ENCODE measurements at places on chromosomes 1 and 21.

DNA sequence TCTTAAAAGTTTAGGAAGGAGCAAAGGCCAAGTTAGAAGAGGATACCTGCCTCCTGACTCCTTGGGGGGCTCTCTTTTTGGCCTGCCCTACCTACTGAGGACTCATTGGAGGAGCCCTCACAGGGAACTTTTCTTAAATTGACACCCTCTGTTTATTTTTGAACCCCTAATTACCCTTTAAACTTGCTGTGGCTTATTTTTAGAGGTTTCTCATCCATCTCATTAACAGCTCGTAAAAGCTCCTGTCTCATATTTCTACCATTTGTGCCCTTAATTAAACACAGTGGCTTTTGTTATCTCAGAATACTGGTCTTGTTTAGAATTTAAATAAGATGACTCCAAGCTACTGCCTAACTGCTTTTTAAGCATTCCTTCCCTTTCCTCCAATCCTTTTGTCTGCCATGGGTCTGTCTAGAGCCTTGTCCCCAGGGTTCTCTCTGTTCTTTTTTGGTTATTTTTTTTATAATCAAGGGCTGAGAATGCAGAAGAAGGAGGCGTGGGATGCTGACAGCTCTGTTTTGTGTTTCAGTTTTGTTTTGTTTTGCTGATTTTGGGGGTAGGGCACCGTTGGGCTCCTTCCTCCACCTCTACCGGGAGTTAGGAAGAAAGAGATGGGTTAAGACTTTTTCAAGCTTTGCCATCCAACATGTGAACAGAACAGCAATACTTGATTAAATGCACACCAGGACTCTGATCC is 78.0 kb downstream of the SYT6 start:
- DNase-seq = peak; percentile 23
- H3K27ac ChIP-seq = no peak overlapping the region
- no peaks in the 10 kb centered on the region for H3K27me3 ChIP-seq
- H3K36me3 ChIP-seq = no peaks in the 10 kb centered on the region

- H3K4me3 ChIP-seq = no peak overlapping the region
- H3K4me1 ChIP-seq = peaks cover 6% of the 10 kb centered on the region
- DNase-seq = no peak
- H3K36me3 ChIP-seq = no peaks in the 10 kb centered on the region
These were observed 5.9 kb downstream of the SELENON start for GRCh38 chr1:25805863-25806225.

DNA sequence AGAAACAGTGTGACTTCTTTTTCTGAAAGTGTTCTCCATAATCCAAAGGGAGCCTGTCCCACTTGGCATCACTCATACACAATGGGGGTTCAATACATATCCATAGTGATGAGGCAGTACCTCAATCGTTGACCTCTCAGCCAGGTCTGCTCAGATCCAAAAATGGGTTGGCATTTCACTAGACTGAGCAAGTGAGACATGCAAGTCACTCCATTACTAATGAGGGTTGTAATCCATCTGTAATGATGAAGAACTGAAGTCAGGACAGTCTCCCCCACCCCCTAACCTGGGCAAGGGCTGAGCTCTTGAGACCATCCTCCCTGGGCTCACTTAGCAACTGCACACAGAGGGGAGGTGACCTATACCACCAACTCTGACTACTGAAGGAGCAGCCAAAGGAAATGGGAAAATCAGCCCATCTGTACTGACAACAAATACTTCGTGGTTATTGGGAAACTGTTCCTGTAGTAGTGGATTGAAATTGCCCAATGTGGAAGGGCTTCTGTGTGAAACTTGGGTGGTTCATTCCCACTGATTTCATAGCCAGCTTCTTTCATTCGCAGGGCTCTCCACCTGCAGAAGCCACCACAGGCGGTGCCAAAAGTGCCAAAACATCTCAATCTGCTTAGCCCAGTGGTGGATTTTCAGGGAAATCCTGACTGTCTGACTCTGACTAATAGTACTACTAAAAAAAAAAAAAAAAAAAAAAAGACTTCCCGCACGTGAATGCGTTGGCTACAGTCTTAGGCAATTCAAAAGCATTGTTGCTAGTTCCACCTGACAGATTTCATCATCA is 5.0 kb downstream of the NGF start:
- no peaks in the 10 kb centered on the region for H3K36me3 ChIP-seq
- H3K4me3 ChIP-seq = no peak overlapping the region
- H3K4me1 ChIP-seq = no peaks in the 10 kb centered on the region
- no peaks in the 10 kb centered on the region for H3K27me3 ChIP-seq
- DNase-seq = no peak
- H3K27ac ChIP-seq = peak overlapping the region; percentile 20

GRCh38 chr21:15498455-15498854 is 231.3 kb upstream of the USP25 start:
- H3K4me3 ChIP-seq = no peak overlapping the region
- H3K4me1 ChIP-seq = no peaks in the 10 kb centered on the region

DNA sequence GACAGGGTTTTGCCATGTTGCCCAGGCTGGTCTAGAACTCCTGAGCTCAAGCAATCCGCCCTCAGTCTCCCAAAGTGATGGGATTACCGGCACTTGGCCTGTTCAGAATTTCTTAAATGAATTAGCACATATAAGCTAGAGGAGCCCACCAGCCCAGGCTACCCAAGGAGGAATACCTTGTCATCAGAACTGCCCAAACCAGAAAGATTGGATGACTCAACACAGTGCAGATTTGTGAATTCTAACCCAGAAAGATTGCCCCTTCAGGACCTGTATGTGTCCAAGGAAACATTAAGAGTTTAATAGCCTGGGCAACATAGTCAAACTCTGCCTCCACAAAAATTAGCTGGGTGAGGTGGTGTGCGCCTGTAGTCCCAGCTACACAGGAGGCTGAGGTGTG is 14.0 kb upstream of the LIN9 start:
- H3K27ac ChIP-seq = no peak overlapping the region
- no peaks in the 10 kb centered on the region for H3K36me3 ChIP-seq
- no peak for DNase-seq
- no peaks in the 10 kb centered on the region for H3K4me1 ChIP-seq
- H3K4me3 ChIP-seq = no peak overlapping the region

DNA sequence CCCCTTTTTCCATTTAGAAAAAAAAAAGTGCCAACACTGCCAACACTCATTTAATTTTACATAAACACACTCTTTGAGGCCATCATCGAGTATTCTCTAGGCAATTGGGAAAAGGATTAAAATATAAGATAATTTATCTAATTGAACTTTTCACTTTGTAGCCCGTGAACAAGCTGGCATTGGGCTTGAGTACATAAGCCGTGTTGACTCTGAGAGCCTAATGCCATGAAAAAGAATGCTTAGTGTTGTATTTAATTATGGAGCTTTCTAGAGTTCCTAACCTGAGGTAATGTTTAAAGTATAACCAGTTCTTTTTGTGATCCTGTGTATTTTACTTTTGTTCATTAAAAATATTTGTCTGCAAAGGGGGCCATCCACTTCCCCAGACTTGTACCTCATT is 193.8 kb downstream of the LYPLAL1 start:
- H3K4me3 ChIP-seq = no peak overlapping the region
- H3K36me3 ChIP-seq = no peaks in the 10 kb centered on the region
- no peak overlapping the region for H3K27ac ChIP-seq

DNA sequence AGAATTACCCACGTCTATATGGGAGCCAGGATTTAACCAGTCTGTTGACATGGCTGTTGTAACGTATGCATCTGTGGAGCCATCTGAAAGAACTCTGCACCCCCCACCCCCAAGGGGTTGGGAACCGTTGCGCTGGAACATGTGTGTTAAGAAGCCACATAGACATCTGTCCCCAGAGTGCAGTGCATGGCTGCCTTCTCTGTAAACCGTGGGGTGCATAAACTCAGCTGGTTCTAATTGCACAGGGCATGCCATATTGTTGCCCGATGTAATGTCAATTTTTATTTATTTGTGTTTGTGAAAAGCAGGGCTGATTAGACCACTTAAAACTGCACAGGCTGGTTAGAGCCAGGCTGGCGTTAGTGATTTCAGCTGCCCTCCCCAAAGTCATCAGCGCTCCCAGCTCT is 70.1 kb upstream of the ROR1 start:
- H3K36me3 ChIP-seq = no peaks in the 10 kb centered on the region
- H3K4me1 ChIP-seq = no peaks in the 10 kb centered on the region

DNA sequence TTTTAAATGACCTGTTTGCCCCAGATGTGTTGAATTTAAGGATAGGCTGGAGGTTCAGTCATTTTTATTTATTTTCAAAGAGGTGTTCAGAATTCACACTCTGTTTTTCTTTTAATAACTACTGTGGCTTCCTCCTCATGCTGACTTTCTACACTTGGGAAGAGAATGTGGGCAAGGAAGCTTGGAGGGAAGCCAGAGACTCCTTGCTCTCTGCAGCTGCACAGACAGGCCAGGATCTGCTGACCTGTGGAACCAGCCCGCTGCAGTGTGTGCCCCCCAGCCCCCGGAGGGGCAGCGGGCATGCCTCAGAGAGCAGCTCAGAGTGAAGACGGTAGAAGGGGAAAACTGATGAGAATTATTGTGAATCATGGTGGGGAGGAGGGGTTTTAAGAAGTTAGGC is 16.9 kb downstream of the MGST3 start:
- H3K4me3 ChIP-seq = no peak overlapping the region
- H3K36me3 ChIP-seq = peaks cover 3% of the 10 kb centered on the region
- H3K27me3 ChIP-seq = no peaks in the 10 kb centered on the region
- peak overlapping the region; percentile 63 for H3K27ac ChIP-seq
- DNase-seq = peak; percentile 12

- H3K4me1 ChIP-seq = peaks cover 27% of the 10 kb centered on the region
- peak; percentile 51 for DNase-seq
- no peaks in the 10 kb centered on the region for H3K36me3 ChIP-seq
- no peak overlapping the region for H3K27ac ChIP-seq
These were observed 159.5 kb downstream of the SLC45A1 start for GRCh38 chr1:8477166-8477982.

DNA sequence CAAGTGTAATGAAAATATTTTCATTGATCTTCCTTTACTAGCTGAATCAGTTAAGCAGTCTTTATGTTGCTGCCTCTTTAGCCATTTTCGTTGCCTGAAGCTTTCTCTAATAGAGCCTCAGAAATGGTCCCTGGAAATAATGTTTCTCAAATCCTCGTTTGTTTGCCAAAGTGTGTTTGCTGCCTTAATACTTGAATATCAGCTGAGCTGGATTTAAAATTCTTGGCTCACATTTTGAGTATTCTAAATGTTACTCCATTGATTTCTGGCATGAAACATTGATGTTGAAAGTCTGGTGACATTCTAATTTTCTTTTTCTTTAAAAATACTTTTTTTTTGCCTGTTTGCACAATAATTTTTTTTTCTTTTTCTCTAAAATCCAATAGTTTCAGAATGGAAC is 84.6 kb upstream of the SERBP1 start:
- no peaks in the 10 kb centered on the region for H3K36me3 ChIP-seq
- no peaks in the 10 kb centered on the region for H3K27me3 ChIP-seq
- no peaks in the 10 kb centered on the region for H3K4me1 ChIP-seq
- DNase-seq = no peak

- DNase-seq = no peak
- no peaks in the 10 kb centered on the region for H3K27me3 ChIP-seq
- H3K4me3 ChIP-seq = no peak overlapping the region
- no peak overlapping the region for H3K27ac ChIP-seq
- H3K4me1 ChIP-seq = peaks cover 2% of the 10 kb centered on the region
These were observed 222.7 kb upstream of the GJB5 start for GRCh38 chr1:34532113-34532512.

DNA sequence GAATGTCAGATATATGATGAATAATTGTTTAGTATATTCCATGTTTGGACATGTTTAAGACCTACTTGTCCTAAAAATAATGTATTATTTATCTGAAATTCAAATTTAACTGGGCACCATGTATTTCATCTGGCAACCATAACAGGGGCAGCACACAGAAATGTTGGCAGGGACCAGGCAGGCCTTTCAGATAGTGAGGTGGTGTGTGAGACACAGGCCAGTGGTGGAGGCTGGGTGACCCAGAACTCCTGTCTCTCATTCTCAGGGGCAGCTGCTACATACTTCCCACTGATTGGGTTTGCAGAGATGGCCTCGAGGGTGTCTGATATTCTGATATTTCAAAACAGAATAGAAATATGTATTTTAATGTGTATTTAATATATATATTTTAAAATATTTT is 1.3 kb upstream of the FASLG start:
- no peaks in the 10 kb centered on the region for H3K27me3 ChIP-seq
- H3K27ac ChIP-seq = no peak overlapping the region
- H3K4me3 ChIP-seq = no peak overlapping the region
- no peak for DNase-seq
- no peaks in the 10 kb centered on the region for H3K36me3 ChIP-seq
- H3K4me1 ChIP-seq = no peaks in the 10 kb centered on the region

GRCh38 chr1:33176362-33176850 is 5.4 kb downstream of the TRIM62 start:
- H3K4me1 ChIP-seq = no peaks in the 10 kb centered on the region
- H3K27me3 ChIP-seq = no peaks in the 10 kb centered on the region

DNA sequence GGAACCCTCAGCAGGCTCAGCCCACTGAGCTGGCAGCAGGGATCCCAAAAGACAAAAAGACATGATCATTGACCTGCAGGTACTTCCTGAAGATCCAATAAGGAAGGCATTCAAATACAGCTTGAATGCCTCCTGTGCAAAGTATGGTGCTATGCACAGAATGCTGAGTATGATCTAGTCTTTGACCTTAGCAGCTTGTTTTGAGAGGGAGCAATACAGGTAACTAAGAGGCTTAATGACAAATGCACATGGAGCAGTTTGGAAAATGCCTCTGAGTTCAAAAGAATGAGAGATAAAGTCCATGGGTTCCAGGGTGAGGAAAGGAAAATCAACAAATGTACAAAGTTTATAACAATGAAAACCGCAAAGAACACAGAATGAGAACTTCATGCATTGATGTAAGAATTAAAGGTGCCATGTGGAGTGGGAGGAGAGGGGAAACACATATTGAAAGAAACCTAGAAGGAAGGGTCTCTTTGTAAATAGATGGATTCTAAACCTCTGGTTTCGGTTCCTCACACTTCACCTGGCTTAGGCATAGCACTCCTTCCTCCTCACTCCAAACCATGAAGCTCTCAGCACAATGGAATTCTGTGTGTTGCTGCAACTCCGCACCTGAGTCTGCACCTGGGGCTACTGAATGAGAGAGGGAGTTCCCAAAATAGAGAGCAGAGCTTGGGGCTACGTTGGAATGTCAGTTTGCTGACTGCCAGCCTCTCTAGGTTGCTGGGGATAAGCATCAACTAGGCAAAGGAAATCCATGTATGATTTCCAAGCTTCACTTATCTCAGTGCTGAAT is 77.6 kb downstream of the PLXNA2 start:
- H3K27me3 ChIP-seq = no peaks in the 10 kb centered on the region
- H3K4me1 ChIP-seq = peaks cover 9% of the 10 kb centered on the region
- H3K4me3 ChIP-seq = no peak overlapping the region
- DNase-seq = peak; percentile 21
- H3K36me3 ChIP-seq = no peaks in the 10 kb centered on the region

DNA sequence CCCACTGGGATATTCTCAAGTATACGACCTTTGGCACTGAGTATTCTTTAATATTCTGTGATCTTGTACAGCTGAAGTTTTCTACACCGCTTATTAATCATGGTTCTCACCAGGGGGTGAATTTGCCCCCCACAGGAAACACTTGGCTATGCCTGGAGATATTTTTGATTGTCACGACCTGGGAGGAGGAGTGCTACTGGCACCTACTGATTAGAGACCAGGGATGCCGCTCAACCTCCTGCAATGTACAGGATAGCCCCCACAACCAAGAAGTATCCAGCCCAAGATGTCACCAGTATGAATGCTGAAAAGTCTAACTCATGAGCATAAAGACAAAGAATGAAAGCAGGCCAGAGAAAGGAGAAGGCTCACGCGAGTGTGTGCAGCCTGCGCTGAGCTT is 13.7 kb downstream of the REG4 start:
- H3K27me3 ChIP-seq = no peaks in the 10 kb centered on the region
- H3K27ac ChIP-seq = no peak overlapping the region
- no peaks in the 10 kb centered on the region for H3K36me3 ChIP-seq
- H3K4me3 ChIP-seq = no peak overlapping the region
- DNase-seq = no peak
- no peaks in the 10 kb centered on the region for H3K4me1 ChIP-seq

Data from kidney (tissue), 22 donors.